ENCODE measurements at places on chromosomes 2 and 18.

DNA sequence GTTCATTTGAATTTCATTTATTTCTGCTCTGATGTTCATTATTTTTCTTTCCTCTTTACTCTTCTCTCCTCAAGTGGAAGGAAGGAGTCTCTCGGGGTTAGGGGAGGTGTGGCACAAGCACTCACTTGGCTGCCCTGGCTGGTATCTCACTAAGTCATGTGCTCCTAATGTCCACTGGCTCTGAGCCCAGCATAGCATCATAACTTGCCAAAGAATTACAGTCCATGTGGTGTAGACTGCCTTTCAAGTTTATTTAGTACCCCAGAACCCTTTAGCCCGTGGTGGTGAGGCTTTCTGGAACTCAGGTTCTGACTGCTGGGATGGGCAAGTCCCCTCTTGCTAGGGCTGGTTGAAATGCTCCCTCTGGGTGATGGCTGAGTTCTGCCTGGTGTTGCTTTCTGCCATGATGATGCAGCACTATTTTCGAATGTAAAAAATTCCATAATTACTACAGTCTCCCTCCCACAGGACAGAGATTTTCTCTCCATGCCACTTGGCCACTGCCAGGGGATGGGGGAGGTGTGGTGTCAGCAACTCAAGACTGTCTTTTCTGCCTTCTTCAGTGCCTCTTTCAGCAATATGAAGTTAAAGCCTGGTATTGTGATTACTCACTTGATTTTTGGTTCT lies 22.2 kb downstream of the SPAG16 start:
- DNase-seq = peak; percentile 10

- DNase-seq = no peak
Measured at GRCh38 chr2:127166231-127166860, 53.8 kb downstream of the CYP27C1 start.

GRCh38 chr18:76983613-76984051 lies 149.0 kb downstream of the MBP start:
- DNase-seq = peak; percentile 55

DNA sequence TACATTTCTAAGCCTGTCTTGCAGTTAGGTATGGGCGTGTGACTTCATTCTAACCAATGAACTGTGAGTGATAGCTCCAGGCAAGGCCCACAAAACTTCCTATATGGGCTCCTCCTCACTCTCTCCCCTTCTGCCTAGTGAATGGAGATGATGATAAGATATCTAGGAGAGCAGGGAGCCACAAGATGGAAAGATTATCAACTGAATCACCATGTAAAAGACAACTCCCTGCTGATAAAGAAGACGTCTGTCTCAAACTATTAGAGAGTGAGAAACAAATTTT lies 237.1 kb downstream of the GPD2 start:
- DNase-seq = no peak

GRCh38 chr2:98088261-98088660 lies 1.3 kb downstream of the VWA3B start:
- DNase-seq = no peak

DNA sequence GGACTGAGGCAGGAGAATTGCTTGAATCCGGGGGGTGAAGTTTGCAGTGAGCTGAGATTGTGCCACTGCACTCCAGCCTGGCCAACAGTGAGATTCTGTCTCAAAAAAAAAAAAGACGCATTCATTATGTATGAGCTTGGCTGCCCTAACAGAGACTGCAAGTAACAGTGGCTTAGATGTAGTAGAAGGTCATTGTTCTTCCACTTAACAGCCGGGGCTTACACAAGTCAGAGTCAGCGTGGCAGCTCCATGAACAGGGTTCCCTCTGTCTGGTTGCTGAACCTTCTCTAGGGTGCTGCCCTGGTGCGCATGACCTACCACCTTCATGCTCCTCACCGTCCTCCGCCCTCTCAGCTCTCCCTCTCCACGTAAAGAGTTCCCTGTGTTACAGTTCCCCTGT lies 49.1 kb upstream of the IGFBP2 start:
- DNase-seq = no peak

DNA sequence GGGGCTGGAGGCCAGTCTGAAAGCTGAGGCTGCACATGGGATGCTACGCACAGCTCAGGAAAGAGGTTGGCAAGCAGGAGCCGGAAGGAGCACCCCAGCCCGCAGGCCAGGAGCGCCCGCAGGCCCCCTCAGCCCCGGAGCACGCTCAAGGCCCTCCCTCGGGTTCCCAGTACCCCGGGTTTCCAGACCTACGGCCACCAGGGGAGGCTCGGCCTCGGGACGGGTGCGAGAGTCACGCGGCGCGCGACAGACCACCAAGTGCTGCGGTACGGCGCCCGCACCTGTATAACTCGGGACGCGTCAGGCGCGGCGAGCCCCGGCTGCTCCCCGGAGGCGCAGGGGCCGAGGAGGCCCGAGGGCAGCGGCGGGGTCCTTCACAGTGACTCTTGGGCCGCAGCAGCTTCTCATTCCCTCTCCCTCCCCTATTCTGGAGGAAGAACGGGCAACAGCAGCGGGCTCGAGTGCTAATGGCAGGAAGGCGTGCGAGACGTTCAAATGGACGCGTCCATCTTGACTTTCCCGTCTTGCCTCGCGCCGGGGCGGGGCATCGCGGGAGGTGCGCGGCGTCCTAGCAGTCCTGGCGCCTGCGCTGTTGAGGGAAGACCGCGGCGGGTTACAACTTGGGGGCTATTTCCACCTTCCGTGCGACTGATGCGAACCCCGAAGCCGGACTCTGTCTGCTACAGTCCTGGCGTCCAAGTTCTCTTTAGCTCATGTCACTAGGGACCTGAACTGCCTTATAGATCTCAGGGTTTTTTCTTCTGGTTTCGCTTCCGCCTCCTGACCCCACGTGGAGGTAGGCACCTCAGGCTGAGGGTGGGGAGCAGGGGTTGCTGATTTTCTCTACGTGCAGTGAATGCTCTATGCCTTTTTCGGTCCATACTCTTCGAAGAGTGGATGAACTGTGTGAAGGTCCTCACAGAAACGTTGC lies at the start of gene ANAPC1:
Gene ANAPC1, minus strand, starts transcription at position 533 of the 931 bp plus-strand sequence. CDS start 3,368 bp downstream, outside the sequence.
- peak; percentile 88 for DNase-seq

GRCh38 chr2:217429981-217430500 lies 570.2 kb upstream of the TNP1 start:
- DNase-seq = no peak

- DNase-seq = no peak
Measured at GRCh38 chr2:176392744-176393414, 123.6 kb downstream of the MTX2 start.

GRCh38 chr18:2606335-2606734 lies 35.0 kb downstream of the NDC80 start:
- no peak for DNase-seq

- DNase-seq = no peak
Measured at GRCh38 chr2:215028231-215028630, 110.2 kb downstream of the ABCA12 start.

GRCh38 chr2:195413944-195414343 lies 243.1 kb upstream of the SLC39A10 start:
- peak; percentile 30 for DNase-seq

DNA sequence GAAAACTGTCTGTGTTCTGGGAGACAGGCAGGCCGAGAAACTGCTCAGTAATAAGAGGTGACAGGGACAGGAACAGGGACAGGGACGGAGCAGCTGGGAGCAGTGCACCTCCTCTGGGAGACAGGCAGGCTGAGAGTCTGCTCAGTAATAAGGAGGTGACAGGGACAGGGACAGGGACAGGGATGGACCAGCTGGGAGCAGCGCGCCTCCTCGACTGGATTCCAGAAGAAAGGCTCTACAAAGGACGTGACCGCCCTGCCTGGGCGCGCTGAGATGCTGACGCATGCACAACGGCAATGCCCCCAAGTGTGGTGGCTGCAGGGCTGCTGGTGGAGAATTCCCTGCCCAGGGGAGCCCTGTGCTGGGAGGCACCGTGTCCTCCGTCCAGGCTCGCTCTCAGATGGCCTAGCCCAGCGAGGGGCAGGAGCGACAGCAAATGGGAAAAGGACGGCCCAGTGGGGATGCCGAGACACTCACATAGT lies 44.2 kb upstream of the PXDN start:
- DNase-seq = no peak

DNA sequence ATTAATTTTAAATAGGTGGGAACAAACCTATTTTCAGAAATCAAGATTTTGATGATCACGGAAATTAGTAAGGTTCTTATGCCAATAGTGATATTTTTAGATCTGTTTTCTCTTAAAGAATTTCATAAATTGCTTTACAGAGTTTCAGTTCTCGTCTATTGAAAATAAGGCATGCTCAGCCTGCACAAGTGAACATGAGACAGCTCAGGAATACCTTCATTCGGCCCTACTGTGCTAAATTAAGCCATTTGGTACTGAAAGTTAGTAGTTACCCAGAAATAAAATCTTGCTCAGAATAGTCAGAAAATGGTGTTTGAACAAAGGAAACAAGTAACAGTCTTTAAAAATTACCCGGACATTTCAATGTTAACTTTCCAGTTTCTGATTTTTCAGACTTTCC lies 60.4 kb downstream of the DLGAP1 start:
- no peak for DNase-seq

- DNase-seq = no peak
Measured at GRCh38 chr2:71479261-71479660, 25.9 kb downstream of the DYSF start.

DNA sequence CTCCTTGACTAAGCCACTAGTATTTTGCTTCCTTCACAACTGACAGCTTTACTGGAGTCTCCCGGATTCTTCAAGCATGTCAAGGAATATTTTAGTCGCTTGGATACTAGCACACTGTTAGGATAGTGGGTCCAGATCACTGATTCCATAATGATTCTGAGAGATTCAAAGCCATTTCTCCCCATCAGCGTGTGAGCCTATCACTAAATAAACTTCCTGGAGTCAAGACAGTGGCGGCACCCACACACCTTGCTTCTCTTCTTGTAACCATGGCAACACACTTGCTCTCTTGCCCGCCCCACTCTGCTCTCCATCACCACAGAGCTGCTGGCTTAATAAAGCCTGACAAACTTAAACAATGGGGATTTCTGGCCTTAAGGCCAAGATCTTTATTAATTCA lies 245.1 kb downstream of the LRRTM1 start:
- DNase-seq = no peak

DNA sequence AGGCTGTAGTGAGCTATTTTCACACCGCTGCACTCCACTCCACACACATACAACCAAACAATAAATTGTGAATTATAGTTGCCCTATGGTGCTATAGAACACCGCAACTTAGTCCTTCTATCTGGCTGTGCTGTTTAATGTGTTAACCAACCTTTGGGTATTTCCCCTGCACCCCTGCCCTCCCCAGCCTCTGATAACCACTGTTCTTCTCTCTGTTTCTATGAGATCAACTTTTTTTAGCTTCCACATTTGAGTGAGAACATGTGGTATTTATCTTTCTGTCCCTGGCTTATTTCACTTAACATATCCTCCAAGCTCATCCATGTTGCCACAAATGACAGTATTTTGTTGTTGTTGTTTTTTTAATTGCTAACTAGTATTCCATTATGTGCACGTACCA lies 32.5 kb downstream of the TET3 start:
- no peak for DNase-seq

DNA sequence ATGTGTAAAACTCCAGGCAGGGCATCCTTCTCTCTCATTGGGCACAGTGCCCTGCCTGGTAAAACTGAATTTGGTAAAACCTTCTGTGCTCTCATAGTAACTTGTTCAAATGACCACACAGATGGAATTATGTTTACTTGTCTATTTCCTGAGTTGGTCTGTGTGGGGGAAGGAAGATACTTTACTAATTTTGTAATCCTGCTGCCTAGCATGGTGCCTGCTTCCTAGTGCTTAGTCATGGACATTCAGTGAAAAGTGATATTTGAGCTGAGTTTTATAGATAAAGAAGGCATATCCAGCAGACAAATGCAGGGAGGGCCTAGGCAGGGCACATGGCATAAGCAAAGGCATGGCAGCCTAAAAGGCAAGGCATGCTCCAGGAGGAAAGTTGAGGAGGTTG lies 199.4 kb downstream of the FSHR start:
- DNase-seq = no peak

- no peak for DNase-seq
Measured at GRCh38 chr2:167681234-167682015, 566.0 kb downstream of the STK39 start.

- DNase-seq = no peak
Measured at GRCh38 chr2:9699139-9700108, 68.6 kb upstream of the YWHAQ start.
